ENCODE measurements at places on chromosomes 6 and 20. TPM values are rescaled to one million over a fixed set of nuclear protein-coding genes. Genes with fewer than 3 reads are reported as not detected.

The SLC13A3 gene
- total RNA-seq, result 0.60 TPM

The TREM1 gene
- total RNA-seq, result 49.9 TPM

DNA sequence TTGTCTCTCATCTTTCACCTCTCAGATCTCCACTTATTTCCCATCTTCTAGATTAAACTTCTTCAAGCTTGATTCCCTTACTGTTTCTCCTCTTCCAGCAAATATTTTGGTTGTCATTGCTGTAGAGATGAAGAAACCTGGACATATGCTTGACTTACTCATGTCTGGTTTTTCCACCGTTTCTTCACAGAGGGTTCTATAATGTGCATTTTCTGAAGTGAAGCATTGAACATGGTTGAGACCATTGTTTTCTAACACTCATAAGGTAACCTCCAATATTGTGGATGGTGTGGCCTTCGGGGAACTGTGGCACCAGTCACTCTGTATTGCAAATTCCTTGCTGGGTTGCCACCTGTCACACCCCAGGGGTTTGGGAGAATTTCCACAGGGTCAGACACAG, 237.2 kb downstream of the PLCB1 start:
- no peak for DNase-seq

- DNase-seq, result no peak
Measured at GRCh38 chr6:14717307-14717706, 528.6 kb upstream of the JARID2 start.

DNA sequence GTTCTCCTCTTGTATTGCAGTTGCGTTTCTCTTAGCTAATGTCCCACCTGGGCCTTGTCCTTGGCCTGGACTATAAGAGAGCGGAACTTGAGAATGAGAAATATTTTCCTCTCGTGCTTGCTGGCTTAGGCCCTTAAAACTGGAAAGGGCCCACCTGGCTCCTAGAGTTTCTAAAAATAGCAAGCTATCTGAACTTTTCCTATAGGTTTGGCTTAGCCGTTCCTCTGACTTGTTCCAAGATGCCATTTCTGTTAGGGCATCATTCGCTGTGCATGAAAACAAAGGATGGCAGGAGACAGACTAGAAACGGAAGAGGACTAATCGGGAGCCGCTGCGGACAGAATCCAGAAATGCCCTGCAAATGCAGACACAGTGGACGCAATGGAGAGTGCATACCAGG, 4.5 kb downstream of the RIPOR3 start:
- no peak for DNase-seq
